ENCODE measurements at places on chromosomes 3 and 15.

DNA sequence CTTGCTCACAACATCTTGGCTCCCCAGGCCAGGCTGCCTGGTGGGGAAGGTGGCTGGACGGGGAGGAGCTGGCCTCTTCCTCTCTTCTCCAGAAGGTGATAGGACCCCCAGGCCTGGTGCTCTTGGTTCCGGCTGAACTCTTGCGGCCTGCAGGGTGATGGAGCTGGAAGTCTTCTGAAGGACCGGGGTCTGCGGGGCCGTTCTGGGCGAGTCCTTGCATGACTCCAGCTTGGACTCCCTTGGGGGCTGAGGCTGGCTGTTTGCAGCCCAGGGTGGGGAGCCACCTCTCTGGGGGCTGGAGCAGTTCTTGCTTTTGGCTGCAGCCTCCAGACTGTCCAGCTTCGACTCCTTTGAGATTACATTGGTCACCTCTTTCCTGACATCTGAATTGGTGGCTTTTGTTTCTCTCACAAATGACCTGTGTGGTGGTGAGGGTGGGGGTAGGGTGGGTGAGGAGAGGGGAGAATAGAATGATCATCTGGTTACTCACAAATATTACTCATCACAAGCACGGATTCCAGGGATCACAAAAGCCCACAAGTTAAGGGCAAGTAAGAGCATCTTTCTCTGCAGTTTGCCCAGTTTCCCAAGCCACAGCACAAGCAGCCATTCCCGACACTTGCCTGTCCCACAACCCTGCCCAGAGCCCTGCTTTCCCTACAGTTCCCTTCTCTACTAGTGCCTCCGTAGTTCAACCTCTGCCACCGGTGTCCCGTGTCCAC, 149.1 kb upstream of the HACD2 start:
- DNase-seq: no peak

GRCh38 chr3:191227541-191227940, 28.5 kb downstream of the OSTN start:
- DNase-seq: no peak

DNA sequence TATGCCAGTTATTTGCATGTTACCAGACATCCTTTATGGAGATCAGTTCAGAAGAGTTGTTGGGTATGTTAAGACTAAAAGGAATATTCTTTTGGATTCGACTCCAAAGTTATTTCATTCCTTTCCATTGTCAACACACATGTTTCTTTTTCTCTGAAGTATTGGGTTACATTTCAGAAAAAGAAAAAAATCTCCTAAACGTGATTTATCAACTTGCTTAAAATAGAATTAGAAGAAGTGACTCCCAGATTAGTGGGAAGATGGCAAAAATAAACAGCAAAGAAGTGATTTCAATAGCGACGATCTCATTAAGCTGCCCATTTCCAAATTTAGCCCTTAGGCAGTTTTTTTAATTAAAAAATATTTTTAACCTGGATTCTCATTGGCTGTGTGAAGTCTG, 85.4 kb downstream of the TIGIT start:
- no peak for DNase-seq

DNA sequence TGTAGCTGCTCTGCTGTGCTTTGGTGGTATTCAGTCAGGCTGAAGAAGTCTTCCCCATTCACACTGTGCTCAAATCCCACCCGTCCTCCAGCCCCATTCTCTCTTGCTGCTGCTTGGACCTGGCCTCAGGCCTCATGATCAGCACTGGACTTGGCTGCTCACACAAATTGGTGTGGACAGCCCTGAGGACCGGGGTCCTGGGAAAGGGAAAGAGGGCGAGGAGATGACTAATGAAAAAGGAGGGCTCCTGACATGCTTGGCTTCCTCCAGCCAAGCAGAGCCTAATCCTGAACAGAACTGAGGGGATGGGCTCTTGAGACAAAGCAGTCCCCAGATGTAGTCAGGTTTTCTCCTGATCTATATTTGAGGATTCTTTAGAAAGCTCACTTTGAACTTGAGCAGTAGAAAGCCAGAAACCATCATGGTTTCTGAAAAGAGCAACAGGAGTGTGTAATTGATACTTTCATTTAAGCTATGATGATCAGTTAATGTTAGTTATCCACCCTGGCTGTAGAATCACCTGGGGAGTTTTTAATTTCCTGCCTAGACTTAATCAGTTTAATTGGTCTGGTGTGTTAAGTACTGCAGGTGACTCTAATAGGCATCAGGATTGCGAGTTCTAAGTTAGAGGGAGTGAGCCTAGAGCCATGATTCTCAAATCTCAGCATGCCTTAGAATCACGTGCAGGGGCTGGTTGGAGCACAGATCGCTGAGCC, 79.4 kb upstream of the THBS1 start:
- DNase-seq: no peak

GRCh38 chr15:99981839-99982658, 248.8 kb upstream of the LYSMD4 start:
- DNase-seq: no peak

DNA sequence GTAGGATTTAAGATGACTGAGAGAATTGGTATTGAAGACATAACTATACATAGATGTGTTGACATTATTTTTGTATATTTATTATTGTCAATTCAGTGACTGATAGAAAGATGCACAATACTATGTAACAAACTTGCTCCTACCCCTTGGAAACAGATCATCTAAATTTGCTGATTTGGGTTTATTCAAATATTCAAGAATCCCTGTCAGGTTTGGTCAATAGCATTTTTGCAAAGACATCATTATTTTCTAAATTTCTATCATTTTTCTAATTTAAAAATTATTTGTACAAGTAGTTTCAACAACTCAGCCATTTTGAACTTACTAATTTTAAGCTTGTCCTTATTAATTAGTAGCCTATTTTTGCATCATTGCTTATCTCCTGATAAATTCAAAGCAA, 1463.4 kb downstream of the SI start:
- no peak for DNase-seq

Measured in renal pelvis (tissue), 12 donors.